T-helper 9 cell (primary cell): ENCODE measurements at places on chromosomes 5 and 9.

GRCh38 chr5:147902609-147903115 is 3.7 kb downstream of the C5orf46 start:
- no peak for DNase-seq

DNA sequence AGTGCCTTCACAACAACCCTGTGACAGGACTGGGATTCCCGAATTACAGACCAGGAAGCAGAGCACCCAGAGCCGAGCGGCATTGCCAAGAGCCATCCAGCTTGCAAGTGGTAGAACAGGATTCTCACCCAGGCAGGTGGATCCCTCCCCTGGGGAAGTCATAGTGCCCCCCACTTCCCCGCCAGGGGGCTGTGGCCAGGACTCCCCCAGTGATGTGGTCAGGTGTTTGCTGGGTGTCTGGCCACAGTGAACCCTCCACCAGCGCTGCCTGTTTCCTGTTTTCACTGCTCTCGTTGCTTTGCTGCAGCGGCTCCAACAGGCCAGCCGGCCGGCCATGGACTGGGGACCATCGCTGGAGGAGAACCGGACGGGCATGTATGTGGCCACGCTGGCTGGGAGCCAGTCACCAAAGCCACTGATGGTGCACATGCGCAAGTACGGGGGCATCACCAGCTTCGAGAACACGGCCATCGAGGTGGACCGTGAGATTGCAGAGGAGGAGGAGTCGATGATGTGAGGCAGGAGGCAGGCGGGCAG is 19.3 kb downstream of the SLC6A7 start:
- no peak for DNase-seq

DNA sequence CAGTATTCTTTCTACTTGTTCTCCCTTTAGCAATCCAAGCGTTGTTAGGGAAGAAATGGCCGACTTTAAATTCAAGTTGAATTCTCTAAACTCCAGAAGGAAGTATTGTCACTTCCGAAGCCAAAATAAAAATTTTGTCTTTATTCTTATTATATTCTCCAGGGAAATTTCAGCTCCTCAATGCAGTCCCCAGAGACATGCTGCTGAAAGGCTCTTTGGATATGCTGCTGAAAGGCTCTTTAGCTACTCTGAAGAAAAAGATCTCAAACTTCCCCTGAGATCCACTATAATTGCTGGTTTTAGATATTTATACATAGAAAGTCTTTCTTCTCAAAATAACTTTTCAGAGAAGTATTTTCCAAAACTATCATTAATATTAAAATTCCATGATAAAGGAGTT is 92.3 kb upstream of the PARP8 start:
- no peak for DNase-seq

DNA sequence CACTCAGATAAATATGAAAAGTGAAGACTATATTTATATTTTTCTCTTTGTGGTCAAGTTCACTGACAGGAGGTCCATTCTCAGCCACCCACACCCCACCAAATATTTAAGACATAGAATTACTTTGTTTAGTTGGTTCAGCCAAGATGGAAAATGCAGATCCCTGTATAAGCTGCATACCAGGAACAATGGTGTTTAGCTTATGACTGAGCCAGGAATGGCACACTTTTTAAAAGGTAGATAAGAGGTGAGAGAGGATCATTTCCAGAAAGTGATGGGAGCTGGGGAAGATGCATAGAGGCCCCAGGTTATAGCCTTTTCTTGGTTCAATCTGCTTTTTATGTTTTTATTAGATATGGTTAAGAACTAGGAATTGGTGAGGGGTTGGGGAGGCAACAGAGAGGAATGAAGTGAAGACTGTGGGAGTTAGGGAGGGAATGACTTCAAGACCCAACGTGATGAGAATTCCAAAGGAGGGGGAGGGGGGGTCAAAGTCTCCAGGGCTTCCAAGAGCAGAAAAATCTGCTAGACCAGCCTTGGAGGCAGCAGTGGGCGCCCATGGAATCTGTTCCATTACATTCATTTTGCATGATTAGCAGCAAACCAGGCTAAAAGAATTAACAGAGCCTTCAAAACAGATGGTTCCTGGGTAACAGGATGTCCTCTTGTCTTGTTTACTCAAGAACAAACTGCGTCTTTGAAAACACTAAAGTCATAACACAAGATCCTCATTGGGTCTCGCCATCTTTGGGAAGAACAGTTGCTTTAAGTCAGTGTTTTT is 95.2 kb downstream of the FGF1 start:
- DNase-seq = no peak

DNA sequence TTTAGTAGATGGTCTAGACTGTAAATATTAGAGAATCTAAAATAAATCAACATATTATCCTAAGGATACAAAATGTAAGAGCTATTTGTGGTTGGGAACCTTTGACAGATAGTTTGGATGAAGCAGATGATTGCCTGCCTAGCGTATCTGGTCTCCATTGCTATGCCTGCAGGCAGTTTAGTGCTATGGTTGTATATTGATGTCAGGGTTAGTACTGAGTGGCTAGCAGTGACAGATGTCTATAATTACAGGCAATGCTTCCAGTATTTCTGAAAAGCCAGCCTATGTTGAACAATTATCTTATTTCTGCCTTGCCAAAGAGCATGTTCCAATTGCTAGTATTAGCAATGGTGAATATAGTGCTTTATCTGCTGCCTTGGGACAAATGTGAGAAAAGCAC is 151.3 kb upstream of the TLX3 start:
- no peak for DNase-seq

- no peak for DNase-seq
Observed at GRCh38 chr5:4758550-4758949, 381.6 kb upstream of the ADAMTS16 start.

DNA sequence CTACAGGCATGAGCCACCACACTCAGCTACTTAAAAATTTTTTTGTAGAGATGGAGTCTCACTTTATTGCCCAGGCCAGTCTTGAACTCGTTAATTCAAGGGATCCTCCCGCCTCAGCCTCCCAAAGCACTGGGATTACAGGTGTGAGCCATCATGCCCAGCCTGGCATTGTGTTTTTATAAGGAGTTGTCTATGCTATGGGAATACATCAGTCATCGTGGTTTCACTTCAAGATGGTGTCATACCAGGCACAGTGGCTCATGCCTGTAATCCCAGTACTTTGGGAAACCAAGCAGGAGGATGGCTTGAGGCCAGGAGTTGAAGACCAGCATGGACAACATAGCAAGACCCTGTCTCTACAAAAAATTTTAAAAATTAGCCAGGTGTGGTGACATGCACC is 49.7 kb downstream of the CYSTM1 start:
- no peak for DNase-seq

GRCh38 chr5:115179030-115179393 is 9.3 kb upstream of the TRIM36 start:
- no peak for DNase-seq

DNA sequence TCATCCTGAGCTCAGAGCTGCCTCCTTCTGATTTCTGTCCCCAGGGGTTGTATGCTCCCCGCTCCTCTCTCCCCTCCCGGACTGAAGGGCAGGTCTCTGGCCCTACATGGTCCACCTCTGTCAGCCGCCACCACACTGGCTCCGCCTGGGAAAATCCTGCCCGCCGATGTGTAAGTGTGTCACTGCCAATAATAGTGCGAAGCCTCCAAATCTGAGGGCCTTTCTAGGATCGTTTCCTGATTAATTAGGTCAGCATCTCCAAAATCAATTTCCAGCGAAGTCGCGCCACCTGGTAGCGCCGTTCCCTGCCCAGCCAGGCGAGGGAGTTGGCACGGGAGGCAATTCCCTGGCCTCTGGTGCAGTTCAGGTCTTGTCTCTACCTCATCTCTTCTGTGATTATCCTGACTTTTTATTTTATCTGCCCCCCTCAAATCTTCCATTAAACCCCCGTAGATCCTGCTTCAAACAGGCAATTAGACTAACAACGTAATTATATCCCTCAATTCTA is 73.5 kb downstream of the ZNF618 start:
- no peak for DNase-seq
